ENCODE measurements at places on chromosomes 2 and 18.

DNA sequence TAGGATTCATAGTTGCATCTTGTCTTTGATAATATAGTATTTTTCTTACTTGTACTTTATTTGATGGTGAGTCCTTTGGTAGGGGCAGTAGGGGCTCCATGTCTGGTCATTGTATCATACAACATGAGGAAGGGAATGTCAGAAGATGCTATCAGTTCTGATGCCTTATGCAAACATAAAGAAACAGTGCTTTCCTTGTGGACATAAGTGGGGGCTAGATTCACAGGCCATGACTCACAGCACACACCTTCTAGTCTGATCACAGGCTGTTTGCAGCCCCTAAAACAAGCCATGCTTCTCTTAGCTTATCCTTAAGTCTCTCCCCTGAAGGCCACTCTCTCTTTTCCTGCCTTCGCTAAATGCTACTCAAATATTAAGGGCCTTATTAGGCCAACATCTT is 10.7 kb upstream of the SLC14A1 start:
- H3K4me3 ChIP-seq = no peak overlapping the region
- H3K4me1 ChIP-seq = no peaks in the 10 kb centered on the region
- DNase-seq = no peak
- H3K27ac ChIP-seq = no peak overlapping the region

- H3K4me3 ChIP-seq = no peak overlapping the region
- peaks cover 44% of the 10 kb centered on the region for H3K4me1 ChIP-seq
- DNase-seq = no peak
Measured at GRCh38 chr18:48442761-48443160, 33.6 kb upstream of the ZBTB7C start.

- no peak overlapping the region for H3K27ac ChIP-seq
- H3K4me3 ChIP-seq = no peak overlapping the region
- DNase-seq = no peak
- no peaks in the 10 kb centered on the region for H3K36me3 ChIP-seq
- H3K27me3 ChIP-seq = no peaks in the 10 kb centered on the region
Measured at GRCh38 chr2:191789796-191790195, 57.1 kb downstream of the CAVIN2 start.

DNA sequence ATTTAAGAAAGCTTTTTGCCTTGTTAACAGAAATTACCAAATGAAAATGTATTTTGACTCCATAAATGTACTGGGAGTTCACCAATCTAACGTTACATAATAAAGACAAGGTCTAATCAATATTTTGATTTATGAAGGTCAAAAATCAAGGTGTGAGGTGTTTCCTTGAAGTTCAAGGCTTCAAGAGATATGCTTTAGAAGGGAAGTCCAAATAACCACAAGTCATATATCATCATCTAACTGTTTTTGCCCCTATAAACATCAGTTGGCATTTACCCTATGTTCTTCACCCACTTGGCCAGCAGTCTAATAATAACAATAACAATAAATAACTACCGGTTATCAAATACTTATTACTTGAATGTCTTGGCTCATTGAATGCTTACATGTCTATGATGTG is 196.1 kb upstream of the ID2 start:
- DNase-seq = no peak
- no peak overlapping the region for H3K27ac ChIP-seq
- H3K27me3 ChIP-seq = no peaks in the 10 kb centered on the region
- H3K36me3 ChIP-seq = no peaks in the 10 kb centered on the region

GRCh38 chr18:27785815-27786471 is 391.0 kb downstream of the CDH2 start:
- H3K27ac ChIP-seq = no peak overlapping the region
- DNase-seq = no peak
- no peaks in the 10 kb centered on the region for H3K36me3 ChIP-seq
- H3K4me1 ChIP-seq = no peaks in the 10 kb centered on the region

DNA sequence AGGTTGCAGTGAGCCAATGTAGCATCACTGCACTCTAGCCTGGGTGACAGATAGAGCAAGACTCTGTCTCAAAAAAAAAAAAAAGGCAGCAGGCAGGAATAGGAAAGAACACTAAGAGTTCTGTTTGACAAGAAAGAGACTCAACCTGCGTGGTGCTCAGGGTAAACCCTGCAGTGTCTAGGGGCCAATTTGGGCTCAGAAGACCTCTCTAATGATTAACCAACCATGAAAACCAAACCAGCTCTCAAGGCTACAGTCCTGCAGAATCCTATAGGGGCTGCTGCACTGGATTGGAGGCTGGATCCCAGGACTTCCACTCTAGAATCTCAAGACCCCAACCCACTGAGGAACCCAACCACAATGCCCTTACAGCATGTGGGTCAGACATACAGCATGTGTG is 2.4 kb downstream of the TRABD2A start:
- peaks cover 13% of the 10 kb centered on the region for H3K4me1 ChIP-seq
- no peak for DNase-seq
- H3K27me3 ChIP-seq = no peaks in the 10 kb centered on the region

- no peak overlapping the region for H3K4me3 ChIP-seq
- no peak overlapping the region for H3K27ac ChIP-seq
- no peaks in the 10 kb centered on the region for H3K27me3 ChIP-seq
- no peaks in the 10 kb centered on the region for H3K4me1 ChIP-seq
Measured at GRCh38 chr18:26864658-26865057, 849 bp downstream of the AQP4 start.

GRCh38 chr2:18219676-18220075 is 340.8 kb downstream of the RDH14 start:
- DNase-seq = no peak
- H3K27me3 ChIP-seq = no peaks in the 10 kb centered on the region
- no peak overlapping the region for H3K27ac ChIP-seq

DNA sequence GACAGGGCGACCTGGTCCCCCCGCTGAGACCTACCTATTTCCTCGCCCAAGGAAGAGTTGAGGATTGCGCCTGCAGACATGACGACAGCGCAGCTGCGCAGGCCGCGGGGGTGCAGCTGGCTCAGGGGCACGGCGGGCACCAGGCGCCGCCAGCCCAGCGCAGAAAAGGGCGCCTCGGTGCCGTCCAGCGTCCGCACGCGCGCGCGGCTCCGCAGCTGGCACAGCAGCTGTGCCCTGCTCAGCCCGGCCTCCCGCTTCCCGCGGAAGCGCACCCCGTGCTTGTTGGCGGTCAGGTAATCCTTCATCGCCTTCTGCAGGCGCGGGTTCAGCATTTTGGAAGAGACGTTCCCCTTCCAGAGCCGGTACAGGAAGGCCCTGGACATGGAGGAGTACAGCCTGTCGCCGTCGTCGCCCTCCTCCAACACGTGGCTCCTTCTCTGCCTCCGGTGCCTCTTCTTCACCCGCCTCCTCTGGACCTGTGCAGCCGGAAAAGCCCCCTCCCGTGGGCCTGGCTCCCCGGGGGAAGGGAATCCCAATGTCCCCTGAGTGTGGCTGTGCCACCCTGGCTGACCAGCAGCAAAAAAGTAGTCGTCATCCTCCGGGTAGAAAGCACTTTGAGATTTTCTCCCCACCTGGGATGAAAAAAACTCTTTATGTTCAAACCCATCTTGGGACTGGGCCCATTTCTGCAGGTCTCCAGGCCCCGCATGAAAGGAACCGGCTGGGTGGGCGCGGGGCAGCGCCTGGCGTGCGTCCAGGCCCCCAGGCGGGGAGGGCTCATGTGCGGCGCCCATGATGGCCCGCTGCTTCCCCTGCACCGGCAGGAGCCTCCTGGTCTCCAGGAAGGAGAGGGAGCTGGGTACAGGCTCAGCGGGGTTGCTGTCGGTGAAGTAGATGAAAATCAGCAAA is 42.7 kb downstream of the ST6GAL2 start:
- H3K36me3 ChIP-seq = no peaks in the 10 kb centered on the region
- no peak overlapping the region for H3K27ac ChIP-seq
- no peaks in the 10 kb centered on the region for H3K27me3 ChIP-seq
- H3K4me1 ChIP-seq = peaks cover 16% of the 10 kb centered on the region
- no peak for DNase-seq
- no peak overlapping the region for H3K4me3 ChIP-seq

DNA sequence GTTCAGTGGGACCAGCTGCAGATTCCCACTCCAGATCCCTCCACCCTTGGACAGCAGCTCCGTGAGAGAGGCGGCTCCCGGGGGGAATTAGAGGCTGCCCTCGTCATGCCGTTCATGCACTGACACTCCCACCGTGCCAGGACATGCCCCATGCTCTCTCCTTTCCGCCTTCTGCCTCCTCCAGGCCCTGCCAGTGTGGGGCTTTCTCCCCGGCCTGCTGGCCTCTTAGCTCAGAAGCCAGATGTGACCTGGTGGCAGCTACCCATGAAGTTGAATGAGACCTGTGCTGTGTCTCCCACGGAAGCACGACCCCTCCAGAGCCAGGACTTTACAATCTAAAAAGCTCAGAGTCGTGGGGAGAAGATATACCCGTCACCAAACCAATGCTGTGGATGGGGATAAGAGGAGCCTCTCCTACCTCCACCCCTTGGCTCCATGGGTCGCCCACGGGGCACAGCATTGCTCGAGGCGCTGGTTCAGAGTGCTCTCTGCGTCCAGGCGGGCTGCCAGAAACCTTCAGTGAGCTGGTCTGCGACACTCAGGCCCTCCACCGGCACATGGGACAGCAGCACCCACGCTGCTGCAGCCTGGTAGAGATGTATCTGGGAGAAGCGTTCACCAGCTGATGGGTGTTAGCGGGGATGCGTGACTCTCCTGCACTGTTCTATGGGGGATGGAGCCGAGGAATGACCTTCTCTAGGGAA is 111.0 kb upstream of the GPC1 start:
- H3K36me3 ChIP-seq = no peaks in the 10 kb centered on the region
- H3K4me3 ChIP-seq = no peak overlapping the region
- peaks cover 17% of the 10 kb centered on the region for H3K4me1 ChIP-seq
- H3K27ac ChIP-seq = no peak overlapping the region

- DNase-seq = no peak
- H3K4me3 ChIP-seq = no peak overlapping the region
- no peak overlapping the region for H3K27ac ChIP-seq
- H3K36me3 ChIP-seq = no peaks in the 10 kb centered on the region
Measured at GRCh38 chr2:127735044-127735443, 33.7 kb downstream of the SFT2D3 start.

GRCh38 chr2:204732019-204732418 is 186.7 kb downstream of the PARD3B start:
- H3K27ac ChIP-seq = no peak overlapping the region
- H3K36me3 ChIP-seq = peaks cover 3% of the 10 kb centered on the region
- no peak overlapping the region for H3K4me3 ChIP-seq
- H3K4me1 ChIP-seq = peaks cover 32% of the 10 kb centered on the region

- no peaks in the 10 kb centered on the region for H3K36me3 ChIP-seq
- H3K27ac ChIP-seq = no peak overlapping the region
- no peak overlapping the region for H3K4me3 ChIP-seq
- H3K27me3 ChIP-seq = no peaks in the 10 kb centered on the region
Measured at GRCh38 chr18:7844017-7844416, 276.9 kb downstream of the PTPRM start.

- H3K4me1 ChIP-seq = peaks cover 37% of the 10 kb centered on the region
- no peaks in the 10 kb centered on the region for H3K36me3 ChIP-seq
- H3K27me3 ChIP-seq = no peaks in the 10 kb centered on the region
- H3K27ac ChIP-seq = no peak overlapping the region
- H3K4me3 ChIP-seq = no peak overlapping the region
Measured at GRCh38 chr2:197229509-197230443, 80.8 kb downstream of the ANKRD44 start.

DNA sequence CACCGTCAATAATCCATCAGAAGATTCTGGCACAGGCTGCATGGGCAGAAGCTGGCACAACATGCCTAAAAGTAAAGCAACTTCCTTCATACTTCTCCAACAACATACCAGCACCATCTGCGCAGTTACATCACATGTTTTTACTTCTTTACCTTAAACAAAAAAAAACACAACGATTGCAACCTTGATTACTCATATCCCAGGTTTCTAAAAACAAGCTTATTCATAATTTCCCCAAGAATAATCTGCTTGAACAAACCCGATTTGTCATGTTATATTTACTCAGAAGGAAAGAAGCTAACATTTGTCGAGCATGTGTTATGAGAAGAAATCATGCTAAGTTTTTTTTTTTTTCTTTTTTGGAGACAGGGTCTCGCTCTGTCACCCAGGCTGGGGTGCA is 54.7 kb downstream of the THADA start:
- peaks cover 13% of the 10 kb centered on the region for H3K4me1 ChIP-seq
- H3K27me3 ChIP-seq = no peaks in the 10 kb centered on the region
- H3K27ac ChIP-seq = peak overlapping the region; percentile 62
- no peak overlapping the region for H3K4me3 ChIP-seq

DNA sequence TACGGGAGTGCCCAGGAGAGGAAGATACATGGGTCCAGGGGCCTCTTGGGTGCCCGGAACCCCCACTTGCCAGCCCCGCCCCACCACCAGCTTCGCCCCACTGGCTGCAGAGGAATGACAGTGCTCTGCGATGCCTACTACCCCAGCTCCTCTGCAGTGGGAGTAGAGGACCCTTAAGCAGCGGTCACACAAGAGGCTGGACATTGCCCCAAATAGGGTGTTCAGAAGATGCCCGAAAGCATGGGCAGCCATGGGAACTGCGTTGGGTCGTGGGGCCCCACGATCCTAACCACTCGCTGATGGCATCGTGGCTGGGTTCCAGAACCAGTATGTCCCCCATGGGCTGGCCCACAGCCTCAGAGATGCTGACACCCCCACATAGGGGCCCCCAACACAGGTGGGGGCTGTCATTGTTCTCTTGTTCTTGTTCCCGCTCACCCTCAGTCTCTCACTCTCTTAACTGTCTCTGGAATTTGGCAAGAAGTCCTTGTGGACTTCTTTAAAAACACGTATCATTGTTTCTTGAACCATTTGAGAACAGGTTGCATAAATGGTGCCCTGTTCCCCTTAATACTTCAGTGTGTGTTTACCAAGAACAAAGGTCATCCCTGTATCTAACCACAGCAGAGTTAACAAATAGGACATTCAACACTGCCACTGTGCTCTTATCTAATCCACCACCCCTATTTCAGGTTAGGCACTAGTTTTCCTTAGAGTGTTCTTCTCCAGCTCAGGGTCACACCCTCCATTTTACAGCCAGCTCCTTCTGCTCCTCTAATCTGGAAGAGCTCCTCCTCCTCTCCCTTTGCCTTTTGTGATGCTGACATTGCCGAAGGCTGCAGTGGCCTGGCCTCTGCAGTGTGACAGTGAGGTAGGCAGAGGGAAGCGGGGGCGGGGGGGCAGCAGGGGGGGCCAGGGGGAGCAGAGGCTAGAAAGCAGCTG is 76.3 kb downstream of the STPG4 start:
- no peak overlapping the region for H3K4me3 ChIP-seq
- H3K36me3 ChIP-seq = no peaks in the 10 kb centered on the region
- no peak for DNase-seq
- peaks cover 70% of the 10 kb centered on the region for H3K4me1 ChIP-seq

DNA sequence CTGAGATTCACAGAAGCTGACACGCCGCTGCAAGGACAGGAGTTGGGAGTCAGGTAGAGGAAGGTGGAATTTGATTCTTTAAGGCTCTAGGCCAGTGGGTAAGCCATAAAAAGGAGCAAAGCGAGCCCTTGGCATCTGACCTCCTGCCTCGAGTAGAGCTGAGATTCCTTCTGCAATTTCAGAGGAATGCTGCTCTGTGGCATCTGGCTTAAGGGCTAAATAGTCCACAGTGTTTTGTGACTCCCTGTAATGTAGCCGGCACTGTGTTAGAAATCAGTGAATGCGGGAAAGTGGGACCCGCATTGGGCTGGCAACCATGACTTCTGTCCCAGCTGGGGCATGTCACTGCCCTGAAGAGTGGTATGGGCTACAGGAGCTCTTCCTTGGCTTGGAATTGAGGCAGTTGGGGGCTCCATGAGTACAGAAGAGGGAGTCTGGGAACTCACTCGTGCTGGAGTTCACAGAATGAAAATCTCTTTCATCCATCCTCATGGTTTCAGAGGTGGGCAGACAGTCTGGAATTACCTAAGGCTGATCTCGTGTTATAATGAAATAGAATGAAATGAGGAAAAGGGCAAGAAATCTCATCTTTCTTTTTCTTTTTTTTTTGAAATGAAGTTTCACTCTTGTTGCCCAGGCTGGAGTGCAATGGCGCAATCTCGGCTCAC is 12.7 kb upstream of the MYCN start:
- no peaks in the 10 kb centered on the region for H3K4me1 ChIP-seq
- no peaks in the 10 kb centered on the region for H3K36me3 ChIP-seq
- H3K27me3 ChIP-seq = no peaks in the 10 kb centered on the region
